ENCODE measurements at places on chromosomes 6 and 20.

GRCh38 chr20:63509088-63509564, 10.2 kb upstream of the EEF1A2 start:
- DNase-seq = no peak

GRCh38 chr6:1326535-1327121, 14.7 kb downstream of the FOXQ1 start:
- no peak for DNase-seq

DNA sequence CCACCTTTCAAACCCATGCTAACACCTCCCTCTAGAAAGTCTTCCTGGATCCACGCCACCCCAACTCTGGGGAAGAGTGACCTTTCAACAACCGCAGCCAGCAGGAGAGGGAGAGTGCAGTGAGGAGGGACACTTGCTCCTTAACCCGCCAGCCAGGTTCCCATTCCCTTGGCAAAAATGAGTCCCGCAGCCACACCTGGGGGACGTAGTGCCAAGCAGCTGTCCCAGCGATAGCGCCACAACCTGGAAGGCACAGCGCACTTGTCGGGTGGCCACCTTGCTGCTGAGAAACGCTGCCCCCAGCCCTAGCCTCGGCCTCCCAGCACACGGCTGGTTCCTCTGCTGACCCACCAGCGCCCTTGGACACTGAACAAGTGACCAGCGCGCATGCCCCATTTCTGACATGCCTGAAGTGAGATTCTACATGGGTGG, 119.3 kb downstream of the JPH2 start:
- DNase-seq = no peak

- no peak for DNase-seq
Observed at GRCh38 chr6:56036916-56037600, 161.7 kb upstream of the BMP5 start.

GRCh38 chr6:16421462-16421960, 183.1 kb downstream of the GMPR start:
- DNase-seq = no peak

DNA sequence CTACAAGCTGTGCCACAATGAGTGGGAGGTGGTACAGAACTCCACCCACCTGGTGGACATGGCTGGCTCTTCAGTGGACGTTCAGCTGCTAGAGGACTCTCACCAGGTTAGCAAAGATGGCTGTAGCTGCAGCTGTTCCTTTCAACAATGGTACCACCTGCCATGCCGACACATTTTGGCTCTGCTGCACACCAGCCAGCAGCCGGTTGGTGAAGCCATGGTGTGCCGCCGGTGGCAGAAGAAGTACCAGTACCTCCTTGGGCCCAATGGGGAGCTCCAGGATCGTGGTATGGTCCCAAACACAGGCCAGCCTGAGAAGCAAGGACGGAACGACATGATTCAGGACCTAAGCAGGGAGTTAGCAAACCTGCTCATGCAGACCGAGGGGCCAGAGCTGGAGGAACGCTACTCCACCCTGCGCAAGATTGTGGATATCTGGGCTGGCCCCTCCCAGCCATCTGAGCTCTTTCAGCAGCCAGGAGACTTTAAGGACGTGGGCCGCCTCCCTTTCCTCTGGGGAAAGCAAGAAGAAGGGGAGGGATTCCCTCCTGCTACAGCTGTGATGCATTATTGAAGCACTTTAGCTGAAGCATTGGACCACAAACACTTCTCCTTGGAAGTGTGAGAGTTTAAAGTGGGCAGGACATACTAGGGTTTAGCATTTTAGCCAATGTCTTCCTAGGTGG, 2.8 kb upstream of the ZSWIM1 start:
- no peak for DNase-seq

- DNase-seq = no peak
Observed at GRCh38 chr6:90294008-90294511, 2.6 kb downstream of the BACH2 start.

GRCh38 chr6:129711271-129711631, 1.3 kb upstream of the ARHGAP18 start:
- no peak for DNase-seq

DNA sequence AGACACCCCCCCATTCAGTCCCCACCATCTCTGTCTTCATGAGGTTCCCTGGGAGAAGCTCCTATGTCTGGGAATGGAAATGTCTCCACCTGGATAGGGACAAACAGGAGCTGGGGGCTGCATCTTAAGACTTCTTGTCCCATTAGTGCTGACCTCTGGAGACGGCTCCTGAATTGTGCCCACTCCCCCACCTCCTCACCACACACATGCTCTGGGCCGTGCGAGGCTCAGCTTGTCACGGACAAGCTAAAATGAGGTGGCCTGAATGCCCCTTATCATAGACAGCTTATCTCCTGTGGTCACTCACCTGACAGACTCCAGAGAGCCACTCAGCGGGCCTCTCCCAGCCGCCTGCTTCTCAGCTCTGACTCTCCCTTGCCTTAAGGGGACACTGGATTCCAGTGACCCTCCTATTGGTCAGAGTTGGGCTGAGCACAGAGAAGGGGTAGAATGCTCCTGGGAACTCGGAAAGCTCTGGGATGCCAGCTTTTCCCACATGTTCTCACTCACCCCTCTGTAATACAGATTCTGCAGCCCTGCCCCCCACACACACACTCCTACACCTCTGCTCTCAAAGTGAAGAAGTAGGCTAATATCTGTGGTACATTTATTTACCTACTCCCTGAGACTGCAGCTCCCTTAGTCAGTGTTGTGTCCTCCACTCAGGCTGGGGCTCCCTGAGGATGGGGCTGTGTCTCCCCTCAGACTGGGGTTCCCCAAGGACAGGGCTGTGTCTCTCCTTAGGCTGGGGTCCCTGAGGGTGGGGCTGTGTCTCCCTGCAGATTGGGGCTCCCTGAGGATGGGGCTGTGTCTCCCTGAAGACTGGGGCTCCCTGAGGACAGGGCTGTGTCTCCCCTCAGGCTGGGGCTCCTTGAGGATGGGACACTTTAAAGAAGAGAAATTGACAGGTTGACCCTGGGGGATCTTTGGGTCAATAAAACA, 167.5 kb downstream of the VEGFA start:
- DNase-seq = no peak

DNA sequence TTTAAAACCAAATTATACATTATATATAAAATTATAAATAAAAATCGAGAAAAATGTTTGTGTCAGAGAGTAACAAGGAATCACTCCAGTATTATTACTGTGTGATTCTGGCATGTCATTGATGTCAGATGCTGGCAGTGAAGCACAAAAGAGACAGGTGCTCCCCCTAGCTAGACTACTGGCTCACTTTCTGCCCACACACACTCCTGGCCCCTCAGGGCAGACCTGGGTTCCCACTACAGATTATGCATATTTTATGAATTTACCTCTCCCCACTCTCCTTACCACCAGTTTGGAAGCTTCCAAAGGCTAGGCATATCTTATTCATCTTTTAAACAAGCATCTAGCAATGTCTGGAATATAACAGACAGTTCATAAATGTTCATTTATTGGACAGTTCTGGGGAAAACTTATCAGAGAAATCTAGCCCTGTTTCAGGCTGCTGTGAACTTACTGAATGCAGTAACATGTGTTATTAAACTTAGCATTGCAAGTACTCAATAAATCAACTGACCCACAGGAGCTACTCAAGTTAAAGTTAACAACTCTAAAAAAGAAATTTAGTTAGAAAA, 12.8 kb downstream of the SNX3 start:
- DNase-seq = no peak

DNA sequence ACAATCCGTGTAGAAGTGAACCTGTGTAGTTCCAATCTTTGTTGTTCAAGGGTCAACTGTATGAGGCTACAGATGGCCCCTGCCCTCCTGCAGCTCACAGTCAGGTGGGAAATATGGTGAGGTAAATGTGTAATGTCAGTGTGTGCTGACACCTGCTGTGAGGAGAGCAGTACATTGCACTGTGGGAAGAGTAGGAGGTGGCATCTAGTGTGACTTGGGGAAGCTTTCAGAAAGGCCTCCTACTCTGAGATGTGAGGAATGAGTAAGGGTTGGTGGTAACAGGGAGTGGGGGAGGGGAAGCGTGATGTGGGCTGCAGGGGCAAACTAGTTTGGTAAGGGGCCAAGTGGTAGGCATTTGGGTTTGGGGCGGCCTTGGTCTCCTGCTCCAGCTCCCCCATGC, 188.8 kb downstream of the FARS2 start:
- no peak for DNase-seq

DNA sequence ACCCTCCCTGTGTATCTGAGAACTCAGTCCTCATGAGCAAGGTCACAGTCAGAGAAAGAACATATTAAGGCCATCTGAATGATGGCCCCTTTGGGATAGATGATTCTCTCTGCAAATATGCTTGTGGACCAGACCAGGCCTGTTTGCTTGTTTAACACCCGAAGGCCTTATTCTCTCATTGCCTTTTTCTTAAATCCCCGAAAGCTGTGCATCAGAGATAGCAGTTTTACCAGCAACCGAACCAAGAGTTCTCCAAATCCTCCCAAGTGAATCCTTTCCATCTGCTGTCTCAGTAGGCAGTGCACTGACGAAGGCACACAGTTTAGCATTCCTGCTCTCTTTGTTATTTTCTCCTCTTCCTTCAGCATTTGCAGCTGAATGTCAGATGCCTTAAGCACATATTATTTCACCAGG, 79.8 kb downstream of the TRMT6 start:
- no peak for DNase-seq

GRCh38 chr6:1971612-1972011, 273.8 kb downstream of the GMDS start:
- DNase-seq = no peak

- DNase-seq = no peak
Observed at GRCh38 chr6:109626311-109626710, 64.7 kb downstream of the AK9 start.

GRCh38 chr6:81689580-81689979, 62.9 kb downstream of the TENT5A start:
- DNase-seq = no peak

DNA sequence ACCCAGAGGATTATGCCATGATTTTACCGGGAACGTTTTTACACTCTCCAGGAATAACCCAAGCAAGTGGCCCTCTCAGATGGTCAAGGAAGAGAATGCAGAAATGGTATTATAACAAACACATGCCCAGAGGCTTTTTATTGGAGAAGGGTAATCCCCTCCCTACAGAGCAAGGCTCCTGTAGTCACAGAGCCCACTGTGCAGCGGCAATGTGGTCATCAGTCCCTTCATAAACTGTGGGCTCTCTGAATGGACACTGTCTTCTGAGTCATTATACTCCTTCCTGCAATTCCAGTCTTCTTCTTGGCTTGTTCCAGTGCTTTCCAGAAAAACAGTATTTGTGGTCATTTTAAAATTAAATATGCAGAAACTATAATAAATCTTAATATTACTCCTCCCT, 74.7 kb downstream of the LAMA4 start:
- no peak for DNase-seq

Data from right renal pelvis (tissue), 4 donors.